Stimulated activated CD8-positive, alpha-beta memory T cell treated with anti-CD3 and anti-CD28 coated beads, Interleukin-7, amount 100 ng/mL, for 24 hours (primary cell): ENCODE measurements at places on chromosomes 5 and 9.

- DNase-seq: no peak
Observed at GRCh38 chr9:136769710-136770191, 5.4 kb upstream of the LCN15 start.

DNA sequence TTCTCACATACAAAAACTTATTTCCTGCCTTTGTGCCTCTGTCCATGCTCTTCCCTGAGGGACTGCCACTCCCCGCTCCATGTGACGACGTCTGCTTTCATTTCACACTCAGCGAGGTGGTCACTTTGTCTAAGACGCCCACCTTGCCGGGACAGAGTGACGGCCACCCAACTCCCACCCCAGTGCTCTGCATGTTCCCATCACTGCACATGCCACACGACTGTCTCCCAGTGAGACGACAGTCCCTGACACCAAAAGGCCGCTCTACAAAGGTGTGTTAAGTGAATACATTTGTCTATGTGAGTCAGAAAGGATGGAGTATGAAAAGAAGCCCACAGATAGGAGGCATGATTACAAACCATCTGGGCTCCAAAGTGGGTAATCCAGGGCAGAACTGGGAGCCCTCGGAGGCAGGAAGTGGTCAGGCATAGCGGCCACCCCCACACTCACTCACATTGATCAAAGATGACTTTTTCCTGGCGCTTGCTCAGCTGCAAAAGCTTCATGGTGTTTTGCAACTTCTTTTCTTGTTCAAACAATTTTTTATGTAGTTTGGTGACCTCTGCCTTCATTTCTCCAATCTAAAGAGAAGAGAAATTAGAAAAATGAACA lies 185.8 kb downstream of the CDK5RAP2 start:
- peak; percentile 16 for DNase-seq

GRCh38 chr5:177358370-177358819 lies 671 bp downstream of the RGS14 start:
- DNase-seq: no peak

DNA sequence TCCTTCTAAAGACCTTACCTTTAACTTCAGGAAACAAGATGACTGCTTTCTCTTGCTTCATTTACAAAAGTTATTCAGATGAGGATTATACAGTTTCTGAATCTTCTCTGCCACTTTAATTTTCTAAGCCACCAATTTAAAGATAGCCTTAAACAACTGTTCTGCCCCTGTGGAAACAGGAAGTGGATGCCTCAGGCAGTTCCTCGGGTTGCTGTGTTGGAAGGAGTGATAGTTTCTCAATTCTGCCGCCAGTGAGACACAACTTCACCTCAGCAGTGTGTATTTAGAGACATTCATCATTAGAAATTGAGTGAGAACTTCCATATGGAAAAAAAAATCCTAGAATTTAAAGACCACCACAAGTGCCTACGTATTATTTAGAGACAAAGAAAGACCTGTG lies 475.1 kb upstream of the WWC1 start:
- no peak for DNase-seq

DNA sequence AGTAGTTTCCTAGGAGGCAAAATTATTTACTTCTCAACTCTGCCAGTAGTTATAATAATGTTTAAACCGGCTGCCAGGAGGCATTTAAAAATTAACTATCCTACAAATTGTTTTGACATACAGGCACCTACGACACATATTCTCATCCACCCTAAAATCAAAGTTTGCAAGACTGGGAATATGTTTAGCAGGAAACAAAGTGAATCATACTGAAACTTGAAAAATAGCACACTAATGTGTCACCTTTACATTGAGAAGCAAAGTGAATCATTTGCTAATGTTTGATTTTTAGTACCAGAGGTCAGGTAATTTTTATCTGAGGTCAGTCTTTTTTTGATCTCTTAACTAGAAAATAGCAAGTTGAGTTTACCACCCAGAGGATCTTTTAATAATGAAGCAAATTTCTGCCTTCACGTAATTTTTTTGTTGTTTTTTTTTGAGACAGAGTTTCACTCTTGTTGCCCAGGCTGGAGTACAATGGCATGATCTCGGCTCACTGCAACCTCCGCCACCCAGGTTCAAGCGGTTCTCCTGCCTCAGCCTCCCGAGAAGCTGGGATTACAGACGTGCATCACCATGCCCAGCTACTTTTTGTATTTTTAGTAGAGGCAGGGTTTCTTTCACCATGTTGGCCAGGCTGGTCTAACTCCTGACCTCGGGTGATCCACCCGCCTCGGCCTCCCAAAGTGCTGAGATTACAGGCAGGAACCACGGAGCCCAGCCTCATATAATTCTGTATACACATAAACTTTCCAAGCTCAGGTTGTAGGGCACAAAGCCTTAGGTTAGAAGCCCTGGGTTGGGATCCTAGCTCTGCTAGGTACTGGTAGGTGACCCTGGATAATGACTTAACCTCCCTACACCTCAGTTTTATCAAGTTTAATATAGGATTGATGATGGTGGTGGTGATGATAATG lies 124.3 kb downstream of the UGCG start:
- no peak for DNase-seq

DNA sequence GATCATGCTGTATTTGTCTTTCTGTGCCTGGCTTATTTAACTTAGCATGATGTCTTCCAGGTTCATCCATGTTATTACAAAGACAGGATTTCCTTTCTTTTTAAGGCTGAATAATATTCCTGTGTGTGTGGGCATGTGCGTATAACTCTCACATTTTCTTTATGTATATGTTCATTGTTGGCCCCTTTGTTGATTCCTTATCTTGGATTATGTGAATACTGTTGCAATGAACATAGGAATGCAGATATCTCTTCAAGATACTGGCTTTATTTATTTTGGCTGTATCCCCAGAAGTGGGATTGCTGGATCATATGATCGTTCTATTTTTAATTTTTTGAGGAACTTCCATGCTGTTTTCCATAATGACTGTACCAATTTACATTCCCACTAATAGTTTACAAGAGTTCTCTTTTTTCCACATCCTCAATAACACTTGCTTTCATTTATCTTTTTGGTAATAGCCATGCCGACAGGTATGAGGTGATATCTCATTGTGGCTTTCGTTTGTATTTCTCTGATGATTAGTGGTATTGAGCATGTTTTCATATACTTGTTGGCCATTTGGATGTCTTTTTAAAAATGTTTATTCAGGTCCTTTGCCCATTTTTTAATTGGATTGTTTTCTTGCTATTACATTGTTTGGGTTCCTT lies 38.0 kb downstream of the CREBRF start:
- no peak for DNase-seq

- no peak for DNase-seq
Observed at GRCh38 chr9:124110307-124110915, 98.8 kb downstream of the LHX2 start.

- no peak for DNase-seq
Observed at GRCh38 chr5:36392818-36393217, 91.1 kb upstream of the RANBP3L start.

DNA sequence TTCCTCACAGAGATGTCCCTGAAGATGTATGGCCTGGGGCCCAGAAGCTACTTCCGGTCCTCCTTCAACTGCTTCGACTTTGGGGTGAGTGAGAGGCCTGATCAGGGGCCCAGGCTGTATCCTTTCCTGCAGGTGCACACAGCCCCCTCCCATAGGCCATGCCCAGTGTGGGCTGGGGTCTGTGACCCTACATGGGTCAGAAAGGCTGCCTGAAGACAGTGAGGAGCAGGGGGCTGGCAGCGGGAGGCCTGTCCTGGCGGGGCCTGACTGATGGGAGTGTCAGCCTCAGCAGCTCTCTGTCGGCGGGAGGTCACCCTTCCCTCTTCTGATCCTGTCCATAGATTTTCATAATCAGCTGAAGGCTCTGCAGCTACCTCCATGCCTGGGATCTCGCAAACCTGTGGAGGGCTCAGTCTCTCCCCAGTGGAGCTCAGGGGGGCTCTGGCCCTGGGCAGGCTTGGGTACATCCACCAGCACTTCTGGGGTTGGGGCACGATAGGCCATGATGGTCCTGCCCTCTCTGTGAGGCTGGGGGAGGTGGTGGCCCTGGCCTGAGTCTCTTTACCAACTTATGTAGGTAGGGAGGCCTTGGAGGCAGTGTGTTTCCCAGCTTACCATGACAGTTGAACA lies 98.5 kb downstream of the CACNA1B start:
- no peak for DNase-seq

- DNase-seq: no peak
Observed at GRCh38 chr5:172939611-172940267, 19.5 kb upstream of the RPL26L1 start.

DNA sequence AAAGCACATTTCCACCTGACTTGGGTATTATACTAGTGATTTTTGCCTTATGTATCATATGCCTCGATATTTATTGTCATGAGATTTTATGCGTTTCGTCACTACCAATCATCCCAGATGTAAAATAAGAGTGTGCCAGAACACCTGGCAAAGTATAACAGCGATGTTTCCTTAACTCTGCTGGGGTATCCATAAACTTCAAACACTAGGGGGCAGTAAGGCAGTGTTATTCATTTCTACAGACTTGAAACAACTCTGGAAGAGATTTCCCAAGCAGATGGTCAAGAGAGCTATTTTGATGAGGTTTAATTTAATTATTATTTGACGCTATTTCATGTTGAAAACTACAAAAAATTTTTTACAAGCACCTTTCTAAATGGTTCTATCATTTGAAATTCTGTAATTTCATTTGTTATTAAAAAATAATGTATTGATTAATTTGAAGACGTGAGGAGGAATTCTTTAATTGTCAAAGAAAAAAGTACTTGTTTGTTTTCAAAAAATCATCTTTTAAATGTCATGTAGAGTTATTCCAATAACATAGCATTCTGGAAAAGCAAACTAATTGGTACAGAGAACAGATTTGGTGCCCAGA lies 388.5 kb upstream of the CTNND2 start:
- no peak for DNase-seq

GRCh38 chr9:33917036-33917435 lies 100.1 kb downstream of the UBE2R2 start:
- no peak for DNase-seq

- no peak for DNase-seq
Observed at GRCh38 chr5:179377421-179378115, 32.3 kb upstream of the ADAMTS2 start.

GRCh38 chr5:23029290-23029689 lies 176.1 kb upstream of the CDH12 start:
- DNase-seq: no peak
